ENCODE measurements at places on chromosomes 11 and 22.

DNA sequence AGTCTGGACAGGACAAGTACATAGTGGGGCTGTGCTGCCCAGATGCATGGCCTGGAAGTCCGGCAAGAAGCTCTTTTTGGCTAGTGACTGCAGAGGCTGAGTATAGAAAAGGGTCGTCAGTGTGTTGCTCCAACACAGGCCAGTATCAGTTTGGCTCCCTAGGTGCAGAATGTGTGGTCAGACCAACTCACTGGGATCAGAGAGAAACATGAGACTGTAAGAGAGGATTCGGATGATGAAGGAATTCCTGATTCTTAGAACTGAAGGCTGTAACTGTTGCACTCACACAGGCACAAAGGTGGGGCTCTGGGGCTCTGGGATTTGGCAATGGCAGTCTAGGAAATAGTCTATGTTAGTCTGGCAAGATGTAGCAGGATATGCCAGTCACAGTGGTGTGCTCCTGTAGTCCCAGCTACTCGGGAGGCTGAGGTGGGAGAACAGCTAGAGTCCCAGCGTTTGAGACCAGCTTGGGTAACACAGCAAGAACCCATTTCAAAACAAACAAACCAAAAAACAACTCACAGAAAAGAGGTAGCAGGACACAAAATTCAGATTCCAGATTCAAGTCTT, 11.1 kb upstream of the UPB1 start:
- no peak for DNase-seq

GRCh38 chr22:17922925-17923903, 101.1 kb downstream of the MICAL3 start:
- no peak for DNase-seq

DNA sequence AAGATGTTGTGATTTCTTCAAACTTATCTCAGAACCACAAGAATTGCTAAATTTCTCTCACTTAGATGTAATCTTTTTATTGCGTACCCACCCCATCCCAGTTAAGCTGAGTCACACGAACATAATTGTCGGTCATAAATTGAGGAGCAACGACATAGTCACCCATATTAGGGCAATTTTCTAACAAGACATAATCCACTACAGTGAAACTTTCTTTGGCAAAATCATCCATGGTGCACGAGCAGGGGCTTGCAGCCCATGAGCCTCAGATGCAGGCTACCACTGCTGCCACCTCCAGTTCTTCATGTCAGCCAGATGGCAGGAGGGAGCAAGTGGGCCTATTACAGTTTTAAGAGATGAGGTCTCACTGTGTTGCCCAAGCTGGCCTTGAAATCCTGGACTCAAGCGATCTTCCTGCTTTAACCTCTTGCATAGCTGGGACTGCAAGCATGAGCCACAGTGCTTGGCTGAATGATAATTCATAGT, 70.3 kb upstream of the GRK2 start:
- DNase-seq: no peak

GRCh38 chr11:19552161-19552560, 160.5 kb upstream of the NAV2 start:
- DNase-seq: no peak

GRCh38 chr11:132423266-132423665, 1052.9 kb downstream of the NTM start:
- no peak for DNase-seq

GRCh38 chr11:15569305-15570025, 454.7 kb downstream of the INSC start:
- no peak for DNase-seq

GRCh38 chr11:95093548-95093947, 3.9 kb downstream of the ENDOD1 start:
- no peak for DNase-seq

GRCh38 chr11:75508051-75508561, 17.6 kb downstream of the GDPD5 start:
- DNase-seq: no peak

DNA sequence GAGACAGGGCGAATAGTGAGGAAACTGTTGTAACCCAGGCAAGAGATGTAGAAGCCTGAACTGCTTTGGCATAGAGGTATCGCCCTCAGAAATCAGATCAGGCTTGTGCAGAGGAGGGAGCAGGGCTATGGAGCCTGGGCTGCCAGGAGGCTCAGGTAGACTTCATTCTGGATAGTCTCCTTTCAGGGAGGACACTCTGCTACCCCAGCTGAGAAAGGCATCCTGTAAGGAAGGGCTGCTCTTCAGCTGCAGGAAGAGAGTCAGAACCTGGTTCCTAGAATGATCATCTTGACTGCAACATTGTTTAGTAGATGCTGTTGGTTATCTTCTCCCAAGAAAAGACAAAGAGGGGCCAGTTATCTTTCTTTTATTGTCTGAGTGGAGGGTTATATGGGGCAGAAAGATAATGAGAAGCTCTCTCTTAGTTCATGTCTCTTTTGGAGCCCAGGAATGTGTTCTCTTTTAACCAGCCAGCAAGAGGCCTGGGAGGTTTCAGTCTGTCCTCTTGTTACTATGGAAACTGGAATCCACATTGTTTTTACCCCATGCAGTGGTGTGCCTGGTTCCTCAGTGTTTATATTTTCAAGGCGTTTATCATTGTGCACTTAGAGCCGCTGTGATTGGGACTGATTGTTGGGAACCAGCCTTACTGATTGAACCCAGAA, 95.7 kb downstream of the STIM1 start:
- no peak for DNase-seq

- no peak for DNase-seq
Observed at GRCh38 chr11:57213342-57214097, 23.5 kb downstream of the APLNR start.

- no peak for DNase-seq
Observed at GRCh38 chr11:76265771-76266241, 59.5 kb upstream of the WNT11 start.

DNA sequence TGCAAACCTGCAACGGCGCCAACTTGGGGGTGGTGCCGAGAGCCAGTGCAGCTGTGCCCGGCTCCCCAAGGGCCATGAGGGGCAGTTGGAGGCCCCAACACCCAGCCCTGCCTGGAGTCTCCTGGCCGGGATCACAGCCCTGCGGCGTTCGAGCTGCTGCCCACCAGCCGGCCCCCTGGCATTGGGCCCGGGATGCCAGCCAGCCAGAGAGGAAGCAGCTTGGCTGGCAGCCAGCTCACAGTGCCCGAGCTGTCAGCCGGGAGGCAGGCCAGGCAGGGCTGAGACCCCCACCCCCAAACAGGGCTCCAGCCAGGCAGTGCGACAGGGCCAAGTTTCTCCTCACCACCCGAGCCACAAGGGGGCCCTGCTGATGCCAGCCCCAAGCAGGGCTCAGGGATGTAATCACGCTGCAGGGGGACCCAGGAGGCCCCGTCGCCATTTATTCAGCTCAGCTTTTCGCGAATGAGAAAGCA, 26.0 kb upstream of the TCF20 start:
- DNase-seq: no peak

- no peak for DNase-seq
Observed at GRCh38 chr11:65883058-65883761, 3.6 kb downstream of the CTSW start.

GRCh38 chr11:9180784-9181183, 84.4 kb downstream of the DENND5A start:
- DNase-seq: no peak

DNA sequence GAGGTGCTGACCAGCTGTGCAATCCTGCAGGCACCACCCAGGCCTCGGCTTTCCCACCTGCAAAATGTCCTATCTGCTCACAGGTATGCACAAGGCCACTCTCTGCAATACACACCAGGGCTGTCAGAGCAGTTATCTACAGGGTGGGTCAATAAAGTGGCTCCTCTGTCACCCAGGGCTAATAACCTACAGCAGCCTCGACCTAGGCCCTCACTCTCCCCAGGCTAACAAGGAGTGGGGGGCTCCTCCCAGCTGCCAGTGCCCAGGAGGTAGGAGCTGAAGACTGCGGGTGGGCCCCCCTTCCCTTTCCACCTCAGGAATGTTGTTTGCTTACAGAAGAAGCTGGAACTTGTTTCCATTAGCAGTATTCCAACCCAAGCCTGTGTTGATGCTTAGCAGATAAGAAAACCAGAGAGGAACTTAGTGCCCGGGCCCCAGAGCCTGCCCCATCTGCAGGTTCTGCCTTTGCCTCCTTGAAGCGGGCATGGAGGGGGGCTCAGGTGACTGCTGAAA, 26.8 kb downstream of the MYH9 start:
- no peak for DNase-seq

- DNase-seq: no peak
Observed at GRCh38 chr11:66183494-66184048, 84.9 kb upstream of the RAB1B start.

- DNase-seq: no peak
Observed at GRCh38 chr22:24751518-24751917, 23.0 kb downstream of the PIWIL3 start.

DNA sequence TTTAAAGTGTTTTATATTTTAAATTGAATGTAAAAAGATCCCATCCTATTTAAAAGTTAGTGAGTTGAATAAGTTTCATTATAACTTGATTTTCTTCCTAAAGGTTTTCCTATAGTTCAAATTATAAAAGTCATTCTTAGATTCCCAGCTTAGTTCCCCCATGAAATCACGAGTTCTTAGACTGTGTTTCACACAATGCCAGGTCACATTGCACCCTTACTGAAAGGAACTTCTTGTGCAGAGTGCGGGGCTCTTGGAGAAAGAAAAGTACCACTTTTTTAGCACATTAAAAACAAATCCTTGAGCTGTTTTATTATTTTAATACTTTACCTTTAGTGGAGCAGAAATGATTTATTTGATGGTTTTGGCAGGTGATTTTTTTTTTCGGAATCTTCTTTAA, 15.6 kb downstream of the GRAP2 start:
- no peak for DNase-seq

GRCh38 chr22:33591946-33592345, 328.3 kb downstream of the LARGE1 start:
- no peak for DNase-seq

DNA sequence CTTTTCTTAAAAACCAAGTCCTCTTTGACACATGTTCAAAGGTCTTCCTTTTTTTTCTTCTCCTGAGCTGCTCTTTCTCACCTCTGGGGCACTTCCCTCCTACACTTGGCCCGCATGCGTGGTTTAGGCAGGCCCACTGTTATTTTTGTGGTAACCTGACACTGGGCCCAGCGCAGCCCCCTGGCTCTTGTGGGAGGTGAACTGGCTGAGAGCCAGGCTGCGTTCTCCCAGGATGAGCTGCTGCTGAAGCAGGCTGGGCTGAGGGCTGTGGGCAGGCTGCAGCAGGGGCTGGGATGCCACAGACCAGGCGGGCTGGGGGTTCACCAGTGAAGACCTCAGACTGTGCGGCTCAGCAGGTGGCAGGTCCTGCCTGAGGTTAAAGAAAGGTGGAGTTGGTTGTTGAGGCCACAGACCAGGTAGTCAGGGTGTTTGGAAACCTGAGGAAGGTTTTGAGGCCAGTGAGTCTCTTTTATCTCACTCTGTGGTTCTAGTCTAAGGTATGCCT, 72.4 kb downstream of the TEAD1 start:
- no peak for DNase-seq

GRCh38 chr11:99973993-99974392, 713.1 kb upstream of the ARHGAP42 start:
- DNase-seq: no peak

GRCh38 chr11:16126362-16126761, 230.0 kb downstream of the SOX6 start:
- no peak for DNase-seq

DNA sequence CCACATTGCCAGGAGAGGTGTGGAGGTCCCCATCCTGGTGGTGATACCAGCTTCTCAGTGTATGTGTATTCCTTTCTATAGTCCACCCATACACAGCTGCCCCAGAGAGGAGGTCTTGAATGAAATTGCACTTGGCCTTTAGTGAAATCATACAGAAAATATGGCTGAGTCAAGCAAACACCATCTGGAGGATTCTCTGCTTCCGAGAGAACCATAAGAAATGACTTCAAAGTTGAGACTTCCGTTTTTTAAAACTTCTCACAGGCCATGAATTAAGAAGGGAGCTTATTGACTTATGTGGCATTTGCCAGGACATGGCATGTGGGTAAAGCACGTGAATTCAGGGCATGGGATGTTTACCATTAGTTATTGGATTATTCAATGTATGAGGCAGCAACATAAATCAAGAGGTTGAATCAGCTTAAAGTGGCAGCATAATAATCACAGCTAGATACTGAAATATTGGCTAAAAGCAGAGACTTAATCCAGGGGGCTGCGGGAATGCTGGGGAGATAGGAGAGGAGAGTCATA, 119.1 kb upstream of the MTNR1B start:
- no peak for DNase-seq

- no peak for DNase-seq
Observed at GRCh38 chr11:83680321-83680720, 394.2 kb upstream of the CCDC90B start.

GRCh38 chr11:44848963-44849350, 101.7 kb downstream of the TP53I11 start:
- DNase-seq: no peak

DNA sequence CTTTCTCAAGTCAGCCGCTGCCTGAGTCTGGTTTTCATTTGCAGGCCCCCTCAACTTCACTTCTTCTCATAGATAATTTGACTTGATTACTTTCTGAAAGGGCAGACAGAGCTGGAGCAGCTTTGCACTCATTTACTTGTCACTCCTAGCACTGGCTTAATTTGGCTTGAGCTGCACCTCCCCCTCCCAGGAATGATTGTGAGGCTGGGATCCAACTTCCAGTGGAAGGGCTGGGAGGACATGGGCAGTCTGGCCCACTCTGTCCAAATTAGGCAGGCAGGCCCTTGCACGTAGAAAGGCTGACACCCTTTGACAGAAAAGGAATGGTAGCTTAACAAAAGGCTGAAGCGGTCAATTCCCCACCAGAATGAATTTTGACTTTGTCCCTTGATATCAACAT, 453.9 kb downstream of the ETS1 start:
- DNase-seq: no peak

GRCh38 chr11:35671396-35672127, 9.0 kb downstream of the TRIM44 start:
- DNase-seq: no peak

DNA sequence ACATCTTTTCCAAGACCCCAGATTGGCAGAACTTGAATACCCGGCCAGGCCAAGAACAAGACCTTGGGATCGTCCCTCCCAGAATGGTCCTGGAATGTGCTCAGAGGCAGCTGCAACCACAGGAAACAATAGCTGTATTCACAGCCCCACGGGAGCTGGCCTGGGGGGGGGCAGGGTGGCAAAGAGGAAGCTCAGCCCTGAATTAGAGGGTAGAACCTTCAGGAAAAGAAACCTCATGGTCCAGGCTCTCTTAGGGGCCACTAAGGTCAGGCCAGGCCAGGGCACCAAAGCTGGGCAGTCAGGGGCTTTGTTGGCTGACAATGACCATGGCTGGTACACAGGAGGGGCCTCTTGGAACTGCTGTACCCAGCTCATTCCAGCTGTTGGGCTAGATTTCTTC, 17.3 kb downstream of the RPL27A start:
- no peak for DNase-seq

DNA sequence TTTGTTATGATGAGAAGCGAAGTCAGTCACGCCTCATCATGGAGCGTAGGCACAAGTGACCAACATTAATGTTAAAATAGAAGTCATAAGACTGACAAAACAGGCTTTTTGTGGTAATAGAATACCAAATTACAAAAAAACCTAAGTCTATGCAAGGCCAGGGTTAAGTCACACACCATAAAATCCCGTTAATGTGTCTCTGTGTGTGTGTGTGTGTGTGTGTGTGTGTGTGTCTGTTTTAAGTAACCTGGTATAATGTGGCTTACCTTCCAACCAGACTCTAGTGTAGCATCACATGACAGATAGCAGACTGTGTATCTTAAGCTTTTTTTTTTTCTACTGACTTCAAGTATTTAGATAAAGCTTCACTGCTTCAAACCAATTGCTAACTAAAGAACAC, 38.0 kb downstream of the C11orf71 start:
- no peak for DNase-seq
